ENCODE measurements at places on chromosomes 3 and 15. TPM values are rescaled to one million over a fixed set of nuclear protein-coding genes. Genes with fewer than 3 reads are reported as not detected.
A peak's percentile ranks its signal among the peaks of the same experiment; 100 is the strongest.

DNA sequence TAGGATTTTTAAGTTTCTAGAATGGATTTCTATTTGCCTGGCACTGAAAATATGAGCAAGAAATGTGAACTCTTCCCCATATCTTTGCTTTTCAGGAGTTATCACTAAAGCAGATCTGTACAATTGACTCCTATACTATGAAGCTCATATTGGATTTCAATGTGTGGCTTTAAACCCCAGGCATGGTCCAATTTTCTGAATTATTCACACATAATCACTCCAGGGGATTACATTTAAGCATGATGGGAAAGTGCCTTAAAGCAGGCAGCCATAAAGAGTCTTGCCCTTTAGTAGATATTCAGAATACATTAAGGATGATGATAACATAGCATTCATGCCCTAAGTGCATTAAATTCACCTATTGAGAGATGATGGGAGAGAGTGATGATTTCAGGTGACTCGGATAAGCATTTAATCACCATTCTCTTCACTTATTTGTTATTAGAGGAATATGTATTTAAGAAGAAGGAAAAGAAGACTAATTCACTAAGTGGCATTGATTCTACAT, 331.8 kb upstream of the ROBO1 start:
- DNase-seq, result no peak

GRCh38 chr3:56131974-56132590, 336.2 kb downstream of the ERC2 start:
- peak; percentile 59 for DNase-seq

GRCh38 chr3:129974833-129975704, 549 bp downstream of the TRH start:
- DNase-seq, result no peak

DNA sequence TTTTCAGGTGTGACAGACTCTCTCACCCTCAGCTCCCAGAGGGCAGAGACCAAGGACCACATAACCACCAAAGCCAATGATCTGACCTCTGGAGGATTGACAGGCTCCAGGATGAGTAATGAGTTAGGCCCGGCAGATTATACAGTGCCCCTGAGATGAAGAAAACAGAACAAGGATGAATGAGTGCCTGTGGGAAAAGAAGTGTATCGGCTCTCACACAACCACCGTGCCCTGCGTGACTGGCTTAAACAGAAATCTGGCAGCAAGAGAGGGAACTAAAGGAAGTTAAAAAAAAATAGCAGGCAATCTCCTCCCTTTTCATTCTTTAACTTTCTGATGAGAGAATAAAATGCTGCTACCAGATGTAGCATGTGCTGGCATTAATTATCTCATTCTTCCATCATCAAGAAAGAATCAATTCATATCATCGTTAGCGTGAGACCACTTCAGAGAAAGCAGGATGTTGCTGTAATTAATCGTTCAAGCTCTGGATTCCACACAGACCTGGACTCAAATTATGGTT, 227.5 kb upstream of the COL8A1 start:
- peak; percentile 76 for DNase-seq

GRCh38 chr3:47664519-47664918, 85.9 kb upstream of the CSPG5 start:
- peak; percentile 60 for DNase-seq

GRCh38 chr3:40304352-40304751, 5.2 kb upstream of the EIF1B start:
- DNase-seq, result peak; percentile 45

DNA sequence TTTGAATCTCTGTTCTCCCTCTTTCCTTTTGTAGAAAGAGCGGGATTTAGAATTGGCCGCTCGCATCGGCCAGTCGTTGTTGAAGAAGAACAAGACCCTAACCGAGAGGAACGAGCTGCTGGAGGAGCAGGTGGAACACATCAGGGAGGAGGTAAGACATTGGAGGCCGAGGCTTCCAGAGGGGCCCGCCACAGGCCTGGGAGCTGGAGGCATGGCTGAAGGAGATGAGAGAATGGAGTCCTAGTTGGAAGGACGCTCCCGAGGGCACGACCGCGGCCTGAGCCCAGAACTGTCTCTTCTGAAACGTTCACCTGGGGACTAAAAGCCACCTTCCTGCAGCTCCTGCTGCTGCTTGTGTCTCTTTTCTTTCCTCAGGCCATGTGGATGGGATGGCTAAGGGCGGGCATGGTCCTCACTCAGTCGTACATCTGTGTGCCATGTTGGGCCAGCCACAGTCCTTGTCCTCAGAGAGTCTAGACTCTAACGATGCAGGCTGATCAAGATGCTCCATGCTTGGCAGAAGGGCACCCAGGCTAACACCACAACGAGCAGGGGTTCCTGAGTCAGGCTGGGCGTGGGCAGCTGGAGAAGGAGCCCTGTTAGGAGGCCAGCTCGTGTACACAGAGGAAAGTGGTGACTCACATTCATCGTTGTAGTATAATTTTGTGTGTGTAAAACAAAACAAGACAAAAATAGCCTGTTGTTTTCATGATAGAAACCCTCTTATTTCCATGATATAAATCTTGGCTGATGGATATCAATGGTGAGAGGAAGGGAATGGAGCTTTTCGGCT, 81.1 kb downstream of the CCK start:
- DNase-seq, result peak; percentile 14

GRCh38 chr3:149235599-149236424, 14.2 kb upstream of the CP start:
- no peak for DNase-seq

DNA sequence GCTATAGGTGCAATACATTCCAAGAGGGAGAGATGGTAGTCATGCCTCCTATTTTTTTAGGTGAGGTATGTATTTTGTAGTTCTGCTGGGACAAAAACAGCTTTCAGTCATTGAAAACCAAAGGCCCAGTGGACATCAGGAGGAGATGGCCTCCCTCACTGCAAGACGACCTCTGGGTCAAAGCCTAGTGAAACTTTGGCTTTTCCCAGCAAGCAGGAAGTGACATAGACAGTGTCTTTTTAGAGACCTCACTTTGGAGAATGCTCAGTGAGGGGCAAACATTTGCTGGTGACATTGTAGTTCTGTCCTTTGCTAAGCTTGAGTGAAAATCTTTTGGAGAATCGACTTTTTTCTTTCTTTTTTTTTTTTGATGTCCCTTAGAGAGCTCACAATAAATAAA, 27.3 kb downstream of the LIPC start:
- DNase-seq, result peak; percentile 57

Gene CRYBG3
- total RNA-seq, result 8.8 TPM

Gene MYD88
- total RNA-seq, result 2.3 TPM

Gene STX19
- not detected for total RNA-seq

Gene SPPL2A
- 269 TPM for total RNA-seq

Gene MUC4
- total RNA-seq, result not detected

Measured in myocyte (in vitro differentiated cells).